Aorta (tissue), 5 donors: ENCODE measurements at places on chromosomes 4 and X. TPM values are rescaled to one million over a fixed set of nuclear protein-coding genes. Genes with fewer than 3 reads are reported as not detected.

ADGRG2 gene
- total RNA-seq: 1.7 TPM

FMR1NB gene
- not detected for total RNA-seq

MAP3K15 gene
- total RNA-seq: 0.16 TPM

YTHDC1 gene
- 91.4 TPM for total RNA-seq

PPEF2 gene
- 0.36 TPM for total RNA-seq

FRAS1 gene
- total RNA-seq: 1.4 TPM

NLRP2B gene
- 0.16 TPM for total RNA-seq

DNA sequence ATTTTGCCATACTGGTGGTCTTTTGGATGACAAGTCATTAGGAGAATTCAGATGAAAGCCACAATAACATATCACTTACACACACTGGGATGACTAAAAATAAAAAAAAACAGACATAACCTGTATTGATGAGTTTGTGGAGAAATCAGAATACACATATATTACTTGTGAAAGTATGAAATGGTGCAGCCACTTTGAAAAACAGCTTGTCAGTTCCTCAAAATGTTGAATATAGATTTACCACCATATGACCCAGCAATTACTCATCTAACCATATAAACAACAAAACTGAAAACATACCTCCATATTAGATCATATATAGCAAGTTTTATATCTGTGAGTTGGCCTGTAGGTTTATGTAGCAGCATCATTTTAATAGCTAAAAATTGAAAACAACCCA, 608.7 kb downstream of the TLL1 start:
- no peaks in the 10 kb centered on the region for H3K27me3 ChIP-seq
- no peaks in the 10 kb centered on the region for H3K36me3 ChIP-seq
- H3K4me3 ChIP-seq: no peak overlapping the region
- no peak overlapping the region for H3K27ac ChIP-seq
- H3K4me1 ChIP-seq: no peaks in the 10 kb centered on the region
- DNase-seq: no peak

- H3K27ac ChIP-seq: no peak overlapping the region
- H3K4me3 ChIP-seq: no peak overlapping the region
- H3K36me3 ChIP-seq: no peaks in the 10 kb centered on the region
- no peaks in the 10 kb centered on the region for H3K27me3 ChIP-seq
- DNase-seq: no peak
- no peaks in the 10 kb centered on the region for H3K4me1 ChIP-seq
These were observed 75.1 kb upstream of the DDX3X start for GRCh38 chrX:41258871-41259270.

DNA sequence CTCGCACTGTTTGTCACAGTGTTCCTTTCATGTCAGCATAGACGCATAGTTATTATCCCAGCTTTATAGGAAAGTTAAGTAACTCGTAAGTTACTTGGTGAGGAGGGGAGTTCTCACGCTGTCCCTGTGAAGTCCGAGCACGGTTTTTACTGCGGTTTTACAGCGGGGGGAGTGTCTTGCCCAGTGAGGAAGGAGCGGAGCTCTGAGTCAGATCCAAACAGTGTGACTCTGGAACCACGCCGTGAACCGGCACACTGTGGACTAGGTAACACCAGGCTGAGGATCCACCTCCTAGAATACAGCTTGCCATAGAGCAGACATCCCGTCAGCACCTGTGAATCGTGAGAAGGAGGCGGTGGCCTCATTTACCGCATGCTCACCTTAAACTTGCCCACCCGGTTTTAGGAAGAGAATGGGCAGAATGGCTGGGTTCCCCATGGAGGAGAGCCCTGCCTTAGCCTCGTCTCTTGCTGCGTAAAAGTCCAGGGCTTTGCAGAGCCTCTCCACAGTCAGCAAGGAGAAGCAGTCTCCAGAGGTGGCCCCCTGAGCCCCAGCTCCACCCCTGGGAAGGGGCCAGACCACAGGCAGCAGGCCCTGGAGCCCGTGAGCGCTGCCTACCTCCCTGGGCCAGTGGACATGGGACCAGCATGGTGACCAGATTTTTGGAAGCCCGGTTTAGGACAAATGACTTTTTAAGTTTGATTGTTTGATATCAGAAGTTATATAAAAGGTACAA, 40.2 kb upstream of the HGFAC start:
- no peaks in the 10 kb centered on the region for H3K36me3 ChIP-seq
- no peak for DNase-seq
- no peaks in the 10 kb centered on the region for H3K27me3 ChIP-seq
- no peak overlapping the region for H3K27ac ChIP-seq
- H3K4me1 ChIP-seq: no peaks in the 10 kb centered on the region

GRCh38 chrX:71301195-71301924, at the start of gene ITGB1BP2:
ITGB1BP2 (plus strand) TSS chrX:71301750; CDS start chrX:71301807, 57 bp downstream.
- H3K36me3 ChIP-seq: no peaks in the 10 kb centered on the region
- H3K27ac ChIP-seq: peak within 1 kb of the TSS; percentile 65
- no peaks in the 10 kb centered on the region for H3K27me3 ChIP-seq
- H3K4me3 ChIP-seq: peak within 1 kb of the TSS; percentile 36

GRCh38 chr4:147971116-147971515, 239.2 kb downstream of the ARHGAP10 start:
- H3K4me1 ChIP-seq: peaks cover 2% of the 10 kb centered on the region
- no peak overlapping the region for H3K27ac ChIP-seq
- DNase-seq: no peak
- H3K36me3 ChIP-seq: peaks cover 6% of the 10 kb centered on the region

GRCh38 chrX:103396186-103396585, 19.8 kb downstream of the BEX3 start:
- H3K27ac ChIP-seq: no peak overlapping the region
- no peak for DNase-seq
- no peak overlapping the region for H3K4me3 ChIP-seq
- no peaks in the 10 kb centered on the region for H3K4me1 ChIP-seq

- H3K27ac ChIP-seq: peak overlapping the region; percentile 62
- DNase-seq: peak; percentile 63
- H3K36me3 ChIP-seq: no peaks in the 10 kb centered on the region
- H3K4me1 ChIP-seq: no peaks in the 10 kb centered on the region
- H3K4me3 ChIP-seq: peak overlapping the region; percentile 73
- no peaks in the 10 kb centered on the region for H3K27me3 ChIP-seq
These were observed 721 bp upstream of the MAOA start for GRCh38 chrX:43655151-43656004.

- no peaks in the 10 kb centered on the region for H3K4me1 ChIP-seq
- no peak overlapping the region for H3K27ac ChIP-seq
- no peak for DNase-seq
- H3K36me3 ChIP-seq: no peaks in the 10 kb centered on the region
These were observed 28.7 kb upstream of the FAM9B start for GRCh38 chrX:9062641-9063040.

DNA sequence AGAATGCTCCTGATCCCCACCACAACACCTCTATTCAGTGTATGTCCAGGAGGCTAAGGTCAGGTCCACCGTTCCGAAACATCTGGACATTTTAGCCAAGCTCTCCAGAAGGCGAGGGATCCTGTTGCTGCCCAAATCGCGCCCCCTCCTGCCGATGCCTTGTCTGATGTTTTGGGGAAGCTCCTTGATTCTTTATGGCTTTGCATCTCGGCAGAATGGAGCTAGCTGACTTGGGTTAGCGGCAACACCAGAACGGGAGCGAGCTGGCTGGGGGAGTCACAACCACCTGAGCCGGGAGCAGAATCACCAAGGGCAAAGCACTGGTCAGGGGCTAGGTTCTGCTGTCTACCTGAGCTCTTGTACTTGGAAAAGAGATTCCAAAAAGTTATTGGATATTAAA, 6.6 kb upstream of the POU3F4 start:
- H3K4me3 ChIP-seq: no peak overlapping the region
- no peaks in the 10 kb centered on the region for H3K36me3 ChIP-seq
- no peak for DNase-seq
- H3K27me3 ChIP-seq: no peaks in the 10 kb centered on the region
- H3K4me1 ChIP-seq: no peaks in the 10 kb centered on the region

DNA sequence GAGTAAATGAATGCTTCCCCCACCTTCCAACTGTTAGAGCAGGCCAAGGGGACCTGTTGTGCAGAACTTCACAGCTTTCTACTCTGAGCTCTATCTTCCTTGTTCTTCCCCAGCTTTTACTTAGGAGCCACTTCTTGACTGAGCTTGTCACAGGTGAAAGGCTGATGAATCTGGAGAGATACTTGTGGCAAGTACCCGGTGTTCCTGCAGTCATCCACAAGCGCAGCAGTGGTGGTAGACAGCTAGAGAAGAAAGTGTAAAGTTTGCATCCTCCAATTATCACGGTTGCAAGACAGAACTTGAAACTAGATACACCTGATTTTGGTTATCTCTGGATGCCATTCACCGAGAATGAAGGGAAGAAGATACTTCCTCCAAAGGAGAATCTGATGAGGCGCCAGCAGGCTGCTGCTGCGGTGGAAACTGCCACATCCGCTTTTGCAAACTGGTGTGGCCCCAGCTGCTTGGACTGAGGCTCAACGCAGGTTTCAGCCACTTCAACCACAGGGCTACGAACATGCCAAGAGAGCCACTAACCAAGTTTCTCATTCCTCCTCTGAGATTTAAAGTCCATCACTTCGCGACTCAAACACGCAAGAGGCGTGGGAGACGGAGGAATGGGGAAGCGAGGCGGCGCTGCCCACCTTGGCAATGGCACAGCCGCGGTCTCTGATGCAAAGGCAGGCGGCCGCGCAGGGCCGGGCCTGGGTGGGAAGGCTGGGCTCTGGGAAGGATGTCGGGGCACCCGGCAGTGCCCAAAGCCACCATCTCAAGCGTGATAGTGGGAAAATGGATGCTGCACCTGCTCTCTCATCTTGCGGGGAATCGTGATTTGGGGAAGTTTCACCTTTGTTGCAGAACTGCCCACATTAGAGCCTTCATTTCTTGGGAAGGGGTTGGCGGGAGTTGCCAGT, 1.3 kb upstream of the FHIP1A start:
- no peaks in the 10 kb centered on the region for H3K36me3 ChIP-seq
- no peak overlapping the region for H3K27ac ChIP-seq
- peak; percentile 80 for DNase-seq
- no peaks in the 10 kb centered on the region for H3K27me3 ChIP-seq
- H3K4me3 ChIP-seq: peak overlapping the region; percentile 11

DNA sequence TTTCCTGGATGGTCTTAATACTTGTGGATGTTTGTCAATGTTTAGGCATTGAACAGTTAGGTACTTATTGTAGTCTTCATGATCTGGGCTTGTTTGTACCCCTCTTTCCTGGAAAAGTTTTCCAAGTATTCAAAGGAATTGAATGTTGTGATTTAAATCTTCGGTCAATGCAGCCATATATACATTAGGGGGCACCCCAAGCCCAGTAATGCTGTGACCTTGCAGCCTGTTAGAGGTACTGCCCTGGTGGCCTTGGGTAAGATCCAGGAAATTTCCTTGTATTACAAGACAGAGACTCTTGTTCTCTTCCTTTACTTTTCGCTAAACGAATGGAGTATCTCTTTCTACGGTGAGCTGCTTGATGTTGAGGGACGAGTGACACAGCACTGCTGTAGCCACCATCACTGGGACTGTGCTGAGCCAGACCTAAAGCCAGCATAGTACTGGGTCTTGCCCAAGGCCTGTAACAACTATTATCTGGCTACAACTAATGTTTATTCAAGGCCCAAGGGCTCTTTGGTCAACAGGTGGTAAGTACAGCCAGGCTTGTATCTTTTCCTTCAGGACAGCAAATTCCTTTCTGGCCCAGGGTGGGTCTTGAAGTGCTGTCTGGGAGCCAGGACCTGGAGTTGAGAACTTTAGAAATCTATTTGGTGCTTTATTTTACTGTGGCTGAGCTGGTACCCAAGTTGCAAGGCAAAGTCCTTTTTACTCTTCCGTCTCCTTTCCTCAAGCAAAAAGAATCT, 118.3 kb upstream of the ATOH1 start:
- no peak overlapping the region for H3K27ac ChIP-seq
- no peak for DNase-seq
- no peak overlapping the region for H3K4me3 ChIP-seq
- H3K4me1 ChIP-seq: no peaks in the 10 kb centered on the region
- no peaks in the 10 kb centered on the region for H3K36me3 ChIP-seq

DNA sequence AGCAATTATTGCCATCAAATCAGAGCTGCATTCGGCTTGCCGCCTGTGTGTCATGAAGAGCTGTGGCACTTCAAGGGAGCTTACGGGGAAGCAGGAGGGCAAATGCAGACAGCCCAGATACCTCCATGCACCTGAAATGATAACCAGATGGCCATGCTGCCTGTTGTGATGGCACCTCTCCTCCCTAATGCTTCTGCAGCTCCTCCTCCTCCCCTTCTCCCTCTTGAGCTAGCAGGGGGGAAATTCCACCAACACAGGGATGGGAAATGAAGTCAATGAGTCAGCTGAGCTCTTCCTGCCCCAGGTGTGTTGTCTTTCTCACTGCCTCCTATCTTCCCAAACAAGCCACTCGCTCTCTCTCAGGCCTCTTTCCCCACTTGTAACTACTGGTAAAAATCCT, 565.0 kb downstream of the BCOR start:
- H3K27me3 ChIP-seq: no peaks in the 10 kb centered on the region
- DNase-seq: no peak
- H3K36me3 ChIP-seq: no peaks in the 10 kb centered on the region
- no peaks in the 10 kb centered on the region for H3K4me1 ChIP-seq
- H3K4me3 ChIP-seq: no peak overlapping the region

DNA sequence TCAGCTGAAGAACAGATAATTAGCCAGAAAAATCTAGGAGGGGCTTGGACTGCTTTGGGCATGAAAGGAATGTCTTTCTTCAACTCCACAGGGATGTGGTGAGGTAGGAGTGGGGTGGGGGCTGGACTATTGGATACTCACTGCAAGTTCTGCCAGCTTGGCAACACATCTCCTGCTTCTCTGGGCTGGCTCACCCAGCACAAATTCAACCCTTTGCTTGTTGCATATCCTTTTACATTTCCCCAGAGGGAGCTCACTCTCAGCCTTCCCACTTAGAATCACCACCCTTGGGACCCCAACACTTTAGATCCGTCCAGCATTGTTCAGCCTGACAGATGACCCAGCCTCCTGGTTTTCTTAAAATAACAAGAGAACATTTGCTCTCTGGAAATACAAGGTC, 120.6 kb downstream of the KDR start:
- no peaks in the 10 kb centered on the region for H3K36me3 ChIP-seq
- H3K27ac ChIP-seq: no peak overlapping the region
- H3K27me3 ChIP-seq: no peaks in the 10 kb centered on the region
- DNase-seq: no peak

GRCh38 chr4:108619372-108620100, 840 bp upstream of the RPL34 start:
- peak overlapping the region; percentile 80 for H3K4me3 ChIP-seq
- no peak overlapping the region for H3K27ac ChIP-seq
- DNase-seq: no peak
- no peaks in the 10 kb centered on the region for H3K27me3 ChIP-seq
- no peaks in the 10 kb centered on the region for H3K36me3 ChIP-seq
